ENCODE measurements at places on chromosomes 4 and X. TPM values are rescaled to one million over a fixed set of nuclear protein-coding genes. Genes with fewer than 3 reads are reported as not detected.

GRCh38 chrX:39652336-39652735 is 445.4 kb downstream of the BCOR start:
- no peaks in the 10 kb centered on the region for H3K27me3 ChIP-seq
- DNase-seq = peak; percentile 86
- H3K4me3 ChIP-seq = no peak overlapping the region
- H3K4me1 ChIP-seq = no peaks in the 10 kb centered on the region
- no peak overlapping the region for H3K27ac ChIP-seq

DNA sequence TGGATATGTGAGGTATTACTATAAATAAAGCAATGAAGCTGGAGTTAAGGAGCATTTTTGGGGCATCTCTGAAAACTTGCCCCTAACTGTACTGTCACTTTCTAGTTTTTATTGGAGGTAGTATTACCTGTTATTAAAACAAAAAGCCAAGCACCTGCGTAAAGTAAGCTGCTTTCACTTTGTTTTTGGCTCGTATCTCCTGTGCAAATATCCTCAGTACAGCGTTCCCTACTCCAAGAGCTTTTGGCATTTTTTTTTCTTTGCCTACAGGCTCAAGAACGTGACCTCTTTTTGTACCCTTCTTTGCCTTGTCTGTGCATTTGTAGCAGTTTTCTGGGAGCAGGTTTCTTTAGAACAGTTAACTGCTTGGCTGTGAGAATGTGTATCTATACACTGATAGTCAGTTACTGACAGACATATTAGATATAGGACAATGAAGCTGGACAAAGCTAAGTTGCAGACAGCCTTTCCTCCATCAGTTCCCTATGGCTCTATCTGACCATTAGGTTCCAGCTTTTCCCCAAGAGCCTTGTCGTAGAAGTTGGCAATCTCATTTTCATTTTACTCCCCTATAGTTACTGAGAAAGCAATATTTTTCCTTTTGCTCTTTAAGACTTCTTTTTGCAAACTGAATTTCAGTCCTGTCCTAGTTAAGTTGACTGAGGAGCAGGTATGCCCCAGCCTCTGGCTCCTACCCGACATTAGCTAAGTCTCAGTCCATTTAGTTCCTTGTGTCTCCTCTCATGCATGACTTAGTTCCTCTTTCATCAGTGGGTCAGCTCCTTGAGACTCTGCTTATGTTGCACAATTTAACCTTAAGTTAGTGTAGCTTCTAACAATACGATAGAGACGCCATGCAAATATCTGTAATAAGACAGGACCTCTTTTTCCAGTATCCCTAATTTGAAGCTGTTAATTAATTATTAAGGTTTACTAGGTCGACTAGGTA is 71.5 kb upstream of the HPRT1 start:
- peaks cover 28% of the 10 kb centered on the region for H3K36me3 ChIP-seq
- no peaks in the 10 kb centered on the region for H3K27me3 ChIP-seq
- no peak for DNase-seq
- H3K27ac ChIP-seq = no peak overlapping the region
- no peak overlapping the region for H3K4me3 ChIP-seq

- H3K4me3 ChIP-seq = no peak overlapping the region
- no peaks in the 10 kb centered on the region for H3K27me3 ChIP-seq
- no peak for DNase-seq
- H3K36me3 ChIP-seq = no peaks in the 10 kb centered on the region
Measured at GRCh38 chr4:58261526-58261925, 1151.3 kb upstream of the IGFBP7 start.

Gene FGB
- total RNA-seq = 1.7 TPM

- peak; percentile 50 for DNase-seq
- no peak overlapping the region for H3K27ac ChIP-seq
- peaks cover 25% of the 10 kb centered on the region for H3K36me3 ChIP-seq
- peaks cover under 1% of the 10 kb centered on the region for H3K4me1 ChIP-seq
- H3K4me3 ChIP-seq = peak overlapping the region; percentile 85
- H3K27me3 ChIP-seq = no peaks in the 10 kb centered on the region
Measured at GRCh38 chrX:48468247-48468671, 1.8 kb downstream of the SLC38A5 start.

Gene GABRG1
- total RNA-seq = 0.05 TPM

DNA sequence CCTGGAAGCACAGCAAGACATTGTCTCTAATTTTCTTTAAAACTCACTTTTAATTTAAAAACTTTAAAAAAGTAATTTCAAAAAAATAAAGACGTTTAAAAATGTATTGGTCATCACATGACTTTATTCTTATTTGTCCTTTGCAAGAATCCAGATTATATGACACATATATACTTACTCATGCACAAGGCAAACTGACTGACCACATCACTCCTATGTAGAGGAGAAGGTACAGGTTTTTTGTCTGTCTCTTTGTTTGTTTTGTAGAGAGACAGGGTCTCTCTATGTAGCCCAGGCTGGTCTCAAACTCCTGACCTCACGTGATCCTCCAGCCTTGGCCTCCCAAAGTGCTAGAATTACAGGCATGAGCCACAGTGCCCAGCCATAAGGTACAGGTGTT is 28.6 kb downstream of the MAML3 start:
- H3K27me3 ChIP-seq = no peaks in the 10 kb centered on the region
- H3K27ac ChIP-seq = no peak overlapping the region
- DNase-seq = no peak
- peaks cover 18% of the 10 kb centered on the region for H3K36me3 ChIP-seq
- H3K4me1 ChIP-seq = peaks cover 3% of the 10 kb centered on the region
- no peak overlapping the region for H3K4me3 ChIP-seq

DNA sequence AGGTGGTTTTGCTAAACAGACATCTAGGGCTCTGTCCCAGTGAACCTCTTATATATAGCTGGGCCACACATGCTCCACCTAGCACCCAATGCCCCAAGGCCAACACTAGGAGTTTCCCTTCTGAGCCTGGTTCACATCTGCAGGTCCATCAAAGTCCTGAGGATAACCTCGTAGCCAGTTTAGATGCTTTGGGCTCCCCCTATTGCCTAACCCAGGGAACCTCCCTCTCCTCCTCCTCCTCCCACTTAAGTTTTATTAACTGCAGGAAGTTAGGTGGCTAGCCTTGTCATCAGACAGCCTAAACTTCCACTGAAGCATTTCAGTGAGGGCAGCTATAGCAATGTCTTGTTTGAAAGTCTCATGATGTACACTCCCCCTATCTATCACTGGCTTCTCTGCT is 88.0 kb downstream of the GUCY2F start:
- H3K4me3 ChIP-seq = no peak overlapping the region
- H3K27me3 ChIP-seq = no peaks in the 10 kb centered on the region
- DNase-seq = peak; percentile 72
- no peak overlapping the region for H3K27ac ChIP-seq

- H3K27me3 ChIP-seq = no peaks in the 10 kb centered on the region
- no peak overlapping the region for H3K27ac ChIP-seq
- no peaks in the 10 kb centered on the region for H3K4me1 ChIP-seq
- H3K36me3 ChIP-seq = no peaks in the 10 kb centered on the region
- no peak overlapping the region for H3K4me3 ChIP-seq
Measured at GRCh38 chrX:12958059-12958458, 16.9 kb upstream of the TMSB4X start.

Gene TMSB15B
- total RNA-seq = 21.4 TPM

GRCh38 chrX:136260776-136261175 is 9.6 kb upstream of the MAP7D3 start:
- no peaks in the 10 kb centered on the region for H3K4me1 ChIP-seq
- no peak for DNase-seq
- no peak overlapping the region for H3K27ac ChIP-seq
- no peaks in the 10 kb centered on the region for H3K27me3 ChIP-seq
- H3K4me3 ChIP-seq = no peak overlapping the region

GRCh38 chr4:7663075-7663541 is 228.4 kb upstream of the PSAPL1 start:
- no peaks in the 10 kb centered on the region for H3K36me3 ChIP-seq
- H3K27me3 ChIP-seq = no peaks in the 10 kb centered on the region
- no peaks in the 10 kb centered on the region for H3K4me1 ChIP-seq
- DNase-seq = no peak
- no peak overlapping the region for H3K27ac ChIP-seq

- no peaks in the 10 kb centered on the region for H3K27me3 ChIP-seq
- H3K4me1 ChIP-seq = no peaks in the 10 kb centered on the region
- H3K27ac ChIP-seq = no peak overlapping the region
- H3K36me3 ChIP-seq = no peaks in the 10 kb centered on the region
- H3K4me3 ChIP-seq = no peak overlapping the region
Measured at GRCh38 chr4:57369446-57369845, 259.3 kb upstream of the IGFBP7 start.

- no peak for DNase-seq
- no peak overlapping the region for H3K4me3 ChIP-seq
- no peak overlapping the region for H3K27ac ChIP-seq
- no peaks in the 10 kb centered on the region for H3K27me3 ChIP-seq
- H3K36me3 ChIP-seq = peaks cover 3% of the 10 kb centered on the region
Measured at GRCh38 chrX:38278682-38279081, 48.6 kb downstream of the RPGR start.

DNA sequence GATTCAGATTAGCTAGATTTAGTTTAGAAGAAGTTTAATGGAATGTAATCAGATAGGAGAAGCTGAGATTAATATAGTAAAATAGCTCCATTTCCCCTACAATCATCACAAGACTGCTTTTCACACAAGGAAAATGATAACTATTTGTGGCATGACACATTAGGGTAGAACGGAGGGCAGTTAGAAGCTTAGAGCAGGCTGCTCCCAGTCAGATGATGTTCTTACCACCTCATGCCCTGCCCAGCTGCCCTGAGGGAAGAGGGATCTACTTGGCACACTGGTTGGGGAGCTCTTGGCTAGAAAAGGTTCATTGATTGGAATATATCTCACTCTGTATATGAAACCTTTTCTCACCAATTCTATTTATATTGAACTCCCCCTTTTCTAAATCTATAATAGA is 180.7 kb upstream of the IL15 start:
- no peaks in the 10 kb centered on the region for H3K27me3 ChIP-seq
- DNase-seq = no peak
- no peaks in the 10 kb centered on the region for H3K36me3 ChIP-seq
- no peak overlapping the region for H3K4me3 ChIP-seq
- no peaks in the 10 kb centered on the region for H3K4me1 ChIP-seq

GRCh38 chr4:36006226-36006625 is 238.1 kb downstream of the ARAP2 start:
- no peaks in the 10 kb centered on the region for H3K36me3 ChIP-seq
- no peaks in the 10 kb centered on the region for H3K27me3 ChIP-seq
- no peak overlapping the region for H3K27ac ChIP-seq

Gene PITX2
- 32.7 TPM for total RNA-seq

GRCh38 chrX:31237189-31237588 is 165.3 kb upstream of the FTHL17 start:
- no peak overlapping the region for H3K27ac ChIP-seq
- H3K27me3 ChIP-seq = no peaks in the 10 kb centered on the region
- no peak for DNase-seq
- H3K36me3 ChIP-seq = no peaks in the 10 kb centered on the region
- no peaks in the 10 kb centered on the region for H3K4me1 ChIP-seq

DNA sequence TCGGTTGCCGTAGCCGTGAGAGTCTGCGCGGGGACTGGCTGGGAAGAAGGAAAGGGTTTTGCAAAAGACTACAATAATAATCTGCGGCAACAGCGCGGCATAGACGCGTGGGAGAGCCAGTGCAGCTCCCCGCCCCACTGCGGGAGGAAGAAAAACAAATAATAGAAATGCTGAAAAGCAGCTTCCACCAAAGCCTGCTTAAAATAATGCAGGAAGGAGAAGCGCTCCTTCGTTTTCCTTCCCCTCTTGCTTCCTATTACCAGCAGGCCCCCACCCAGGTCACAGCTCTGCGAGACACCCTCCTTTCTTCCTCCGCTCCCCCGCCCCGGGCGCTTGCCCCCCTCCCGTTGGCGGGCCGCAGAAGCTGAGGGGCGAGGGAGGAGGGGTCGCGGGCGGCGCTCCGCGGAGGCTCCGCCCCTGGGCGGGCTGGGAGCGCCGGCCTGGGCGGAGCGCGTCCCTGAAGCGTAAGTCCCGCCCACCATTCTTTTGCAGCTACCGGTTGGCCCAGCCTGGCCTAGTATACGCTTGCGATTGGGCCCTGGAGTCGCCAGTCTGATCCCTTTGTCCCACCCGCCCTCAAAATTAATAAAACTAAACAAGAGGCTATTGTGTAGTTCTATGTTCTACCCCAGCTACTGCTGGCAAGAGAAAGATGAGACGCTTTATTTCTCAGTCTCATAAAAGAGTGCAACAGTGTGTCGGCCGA is 636 bp upstream of the AMOT start:
- H3K36me3 ChIP-seq = no peaks in the 10 kb centered on the region
- peak overlapping the region; percentile 83 for H3K4me3 ChIP-seq
- peak; percentile 94 for DNase-seq
- H3K4me1 ChIP-seq = no peaks in the 10 kb centered on the region
- H3K27ac ChIP-seq = peak overlapping the region; percentile 96

DNA sequence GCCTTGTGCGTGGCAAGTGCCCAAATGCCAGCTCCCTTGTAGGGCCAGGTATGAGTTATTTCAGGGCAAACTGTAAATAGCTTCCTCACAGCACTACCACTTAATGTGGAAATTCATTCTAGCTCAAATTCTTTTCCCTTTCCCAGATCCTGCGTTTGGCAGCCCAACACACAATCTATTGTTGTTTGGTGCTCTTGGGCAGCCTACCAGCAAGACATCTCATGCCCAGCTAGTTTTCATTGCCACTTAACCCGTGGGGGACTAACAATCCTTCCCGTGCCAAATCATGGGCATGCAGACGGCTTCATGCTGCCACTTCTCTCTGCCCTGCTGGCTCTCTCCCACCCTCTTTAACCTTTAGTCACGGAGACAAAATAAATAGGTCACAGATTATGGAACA is 454.2 kb downstream of the GRIA2 start:
- H3K27ac ChIP-seq = no peak overlapping the region
- no peaks in the 10 kb centered on the region for H3K36me3 ChIP-seq
- no peak for DNase-seq
- H3K4me1 ChIP-seq = no peaks in the 10 kb centered on the region

- H3K27ac ChIP-seq = no peak overlapping the region
- H3K4me1 ChIP-seq = no peaks in the 10 kb centered on the region
- no peaks in the 10 kb centered on the region for H3K36me3 ChIP-seq
- no peak overlapping the region for H3K4me3 ChIP-seq
Measured at GRCh38 chr4:78650106-78651024, 98.8 kb downstream of the ANXA3 start.

Gene PLP1
- total RNA-seq = 5.1 TPM

- no peaks in the 10 kb centered on the region for H3K4me1 ChIP-seq
- H3K4me3 ChIP-seq = no peak overlapping the region
- H3K36me3 ChIP-seq = peaks cover 44% of the 10 kb centered on the region
Measured at GRCh38 chr4:84912741-84913140, 53.7 kb downstream of the WDFY3 start.

GRCh38 chr4:103244251-103244650 is 46.1 kb upstream of the CENPE start:
- H3K4me1 ChIP-seq = no peaks in the 10 kb centered on the region
- no peaks in the 10 kb centered on the region for H3K27me3 ChIP-seq
- H3K27ac ChIP-seq = no peak overlapping the region
- no peak overlapping the region for H3K4me3 ChIP-seq

Gene TRIM60
- not detected for total RNA-seq

Gene NEXMIF
- 4.5 TPM for total RNA-seq

- no peak for DNase-seq
- no peak overlapping the region for H3K4me3 ChIP-seq
- no peaks in the 10 kb centered on the region for H3K27me3 ChIP-seq
- no peak overlapping the region for H3K27ac ChIP-seq
- H3K36me3 ChIP-seq = peaks cover 4% of the 10 kb centered on the region
Measured at GRCh38 chr4:5616331-5616950, 91.9 kb downstream of the EVC2 start.

Data from endodermal cell (in vitro differentiated cells).